ENCODE measurements at places on chromosomes 13 and 19.

- DNase-seq = no peak
Observed at GRCh38 chr19:50387176-50387867, 3.2 kb downstream of the POLD1 start.

DNA sequence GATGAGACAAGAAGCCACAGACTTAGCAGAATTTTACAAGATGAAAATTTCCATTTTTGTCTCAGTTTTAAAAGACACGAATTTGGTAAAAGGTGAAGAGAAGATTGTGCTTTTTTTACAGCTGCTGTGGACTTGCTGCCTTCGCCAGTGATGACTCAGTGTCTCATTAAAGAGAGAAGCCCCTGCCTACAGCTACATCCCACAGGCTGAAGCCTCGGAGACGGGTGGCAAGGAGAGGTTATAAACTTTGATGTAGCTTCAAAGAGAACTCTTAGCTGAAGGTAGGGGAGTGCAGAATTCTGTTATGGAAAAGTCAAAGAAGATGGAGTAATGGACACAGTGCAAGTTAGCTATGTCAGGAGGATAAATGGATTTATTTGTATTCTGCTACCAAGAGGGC lies 683.4 kb upstream of the ARGLU1 start:
- no peak for DNase-seq

DNA sequence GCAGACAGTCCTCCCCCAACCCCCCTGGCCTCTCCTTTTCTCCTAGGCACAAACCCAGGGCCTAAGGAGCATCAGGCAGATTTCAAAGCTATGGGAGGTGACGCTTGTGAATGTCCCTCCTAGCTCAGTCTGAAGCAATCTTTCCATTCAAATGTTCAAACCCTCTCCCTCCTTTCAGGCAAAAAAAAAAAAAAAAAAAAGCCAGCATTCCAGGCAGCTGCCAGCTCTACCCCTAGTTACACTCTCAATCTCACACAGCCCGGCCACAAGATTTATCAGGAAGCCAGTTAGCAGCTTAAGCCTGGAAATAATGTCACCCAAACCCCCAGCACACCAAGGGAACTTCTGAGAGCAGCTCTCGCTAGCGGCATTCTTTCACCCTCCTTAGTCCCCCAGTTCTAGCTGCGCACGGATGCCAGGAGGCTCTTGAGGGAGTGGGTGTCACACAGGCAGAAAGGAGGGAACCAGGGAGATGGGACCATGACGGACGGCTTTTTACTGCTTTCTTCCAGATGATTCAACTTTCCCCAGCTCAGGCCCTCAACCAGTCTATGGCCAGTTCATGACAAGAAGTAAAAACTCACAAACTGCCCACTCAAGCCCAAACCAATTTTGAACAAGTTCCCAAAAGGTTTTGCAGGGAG lies 6.3 kb downstream of the SH3GL1 start:
- DNase-seq = no peak

GRCh38 chr13:84607261-84608013 lies 725.2 kb upstream of the SLITRK1 start:
- DNase-seq = no peak

GRCh38 chr13:44969551-44970484 lies 19.5 kb downstream of the NUFIP1 start:
- DNase-seq = no peak

- DNase-seq = no peak
Observed at GRCh38 chr13:70087247-70087646, 20.4 kb upstream of the ATXN8OS start.

DNA sequence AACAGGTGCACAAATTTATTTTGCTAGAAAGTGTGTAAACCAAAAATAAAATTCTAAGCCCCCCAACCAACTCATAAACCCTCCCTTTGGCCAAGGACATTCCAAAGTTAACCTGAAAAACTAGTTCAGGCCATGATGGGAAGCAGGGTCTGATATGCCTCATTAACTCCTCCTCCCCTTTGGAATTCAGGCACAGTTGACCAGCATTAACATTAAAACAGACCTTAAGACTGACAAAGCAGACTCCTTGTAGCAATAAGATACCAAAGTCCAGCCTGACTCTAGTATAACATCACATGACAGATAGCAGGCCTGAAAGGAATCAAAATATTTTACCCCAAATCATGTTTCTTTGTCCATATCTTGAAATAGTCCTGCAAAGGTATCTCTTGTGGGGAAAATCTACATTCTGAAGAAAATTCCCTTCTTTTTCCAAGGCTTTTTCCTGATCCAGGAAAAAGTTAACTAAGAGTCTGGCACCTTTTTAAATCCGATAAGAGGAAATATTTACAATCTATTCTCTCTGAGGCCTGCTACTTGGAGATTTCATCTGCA lies 19.7 kb downstream of the NEK5 start:
- no peak for DNase-seq

- no peak for DNase-seq
Observed at GRCh38 chr19:49879243-49879963, 1.9 kb downstream of the TBC1D17 start.

- DNase-seq = no peak
Observed at GRCh38 chr13:71171740-71172139, 695.3 kb downstream of the DACH1 start.

- no peak for DNase-seq
Observed at GRCh38 chr13:65971541-65971940, 1258.6 kb downstream of the PCDH9 start.

DNA sequence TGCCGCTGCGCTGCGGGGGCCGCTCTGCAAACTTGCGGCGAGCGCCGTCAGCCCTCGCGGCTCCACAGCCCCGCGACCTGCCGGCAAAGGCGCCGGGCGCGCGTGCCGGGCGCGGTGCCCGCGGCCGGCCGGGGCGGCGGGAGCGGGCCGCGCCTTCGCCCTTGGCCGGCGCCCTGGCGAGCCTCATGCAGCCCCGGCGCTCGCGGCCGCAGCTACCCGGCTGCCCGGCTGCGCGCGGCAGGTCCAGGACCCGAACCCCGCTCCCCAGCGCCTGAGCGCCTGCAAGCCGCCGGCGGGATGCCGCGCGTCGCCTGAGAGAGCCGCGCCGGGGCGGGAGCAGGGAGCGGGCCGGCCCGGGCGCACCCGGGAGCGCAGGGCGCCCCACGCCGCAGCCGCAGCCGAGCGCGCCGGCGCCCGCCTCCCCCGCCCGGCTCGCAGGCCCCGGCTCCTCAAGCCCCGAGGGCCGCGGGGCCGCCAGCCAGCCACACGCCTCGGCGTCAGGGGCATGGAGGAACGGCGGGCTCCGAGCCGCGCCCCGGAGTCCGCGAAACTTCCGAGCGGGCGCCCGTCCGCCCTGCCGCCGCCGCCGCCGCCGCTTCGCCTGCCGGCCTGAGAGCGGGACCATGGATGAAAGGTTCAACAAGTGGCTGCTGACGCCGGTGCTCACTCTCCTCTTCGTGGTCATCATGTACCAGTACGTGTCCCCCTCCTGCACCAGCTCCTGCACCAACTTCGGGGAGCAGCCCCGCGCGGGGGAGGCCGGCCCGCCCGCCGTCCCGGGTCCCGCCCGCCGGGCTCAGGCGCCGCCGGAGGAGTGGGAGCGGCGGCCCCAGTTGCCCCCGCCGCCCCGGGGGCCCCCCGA lies 564 bp downstream of the HS6ST3 start:
- DNase-seq = no peak

DNA sequence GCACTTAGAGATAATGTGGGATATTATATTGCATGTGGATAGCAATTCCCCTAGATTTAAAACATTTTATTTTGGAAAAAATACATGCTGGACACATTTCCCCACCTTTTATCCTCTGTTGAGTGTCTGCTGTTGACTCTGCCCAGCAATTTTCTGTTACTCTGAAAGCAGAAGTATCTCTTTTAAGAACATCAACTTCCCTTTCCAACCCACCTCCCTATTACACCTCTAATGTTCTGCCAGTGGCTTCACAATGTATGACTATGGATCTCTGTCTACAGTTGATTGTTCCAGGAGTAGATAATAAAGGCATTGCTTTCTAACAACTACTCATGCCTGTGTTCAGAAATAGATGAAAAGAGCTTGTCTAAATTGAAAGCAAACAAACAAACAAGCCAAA lies 754.8 kb upstream of the SLITRK6 start:
- no peak for DNase-seq

DNA sequence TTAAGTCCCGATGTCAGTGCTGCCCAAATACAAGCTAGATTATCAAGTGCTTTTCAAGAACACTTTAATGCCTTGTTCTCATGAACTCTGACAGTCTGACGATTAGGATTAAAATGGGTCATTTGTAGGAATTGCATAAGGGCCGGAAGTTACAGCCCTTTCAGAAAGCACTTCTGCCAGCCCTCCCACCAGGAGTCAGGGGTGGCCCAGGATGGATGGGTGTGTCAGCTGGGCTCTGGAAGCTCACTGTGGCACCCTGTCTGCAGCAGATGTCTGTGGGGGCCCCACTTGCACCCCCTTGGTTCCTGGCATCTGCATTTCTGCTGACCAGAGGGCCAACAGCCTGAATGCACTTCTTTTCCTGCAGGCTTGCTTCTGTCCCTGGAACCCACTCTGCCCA lies 712.7 kb downstream of the UQCRFS1 start:
- DNase-seq = no peak

- DNase-seq = no peak
Observed at GRCh38 chr13:32495429-32495828, 43.2 kb downstream of the N4BP2L2 start.

- no peak for DNase-seq
Observed at GRCh38 chr13:31794452-31794851, 55.1 kb downstream of the RXFP2 start.

- DNase-seq = no peak
Observed at GRCh38 chr13:112627161-112627560, 39.2 kb upstream of the TUBGCP3 start.

GRCh38 chr19:56291867-56292266 lies 19.3 kb downstream of the EDDM13 start:
- no peak for DNase-seq

GRCh38 chr19:6248844-6249243 lies 30.9 kb downstream of the MLLT1 start:
- no peak for DNase-seq

DNA sequence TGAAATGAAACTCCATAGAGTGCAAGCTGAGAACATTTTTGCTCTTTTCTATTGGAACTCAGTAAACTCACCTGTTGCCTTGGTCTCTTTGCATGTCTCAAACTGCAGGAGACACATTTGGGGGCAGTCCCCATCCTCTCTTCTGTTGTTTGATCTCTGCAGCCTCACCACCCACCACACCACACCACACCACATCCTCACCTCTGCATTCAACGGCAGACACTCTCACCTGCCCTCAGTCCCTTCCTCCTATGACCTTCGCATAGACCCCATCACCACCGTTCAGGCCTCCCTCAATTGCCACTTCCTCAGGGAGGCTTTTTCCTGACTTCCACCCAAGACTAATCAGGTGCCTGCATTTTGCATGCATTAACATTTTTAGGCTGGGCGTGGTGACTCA lies 14.4 kb upstream of the TPM4 start:
- DNase-seq = no peak

GRCh38 chr13:99299920-99300341 lies 7.3 kb downstream of the GPR183 start:
- DNase-seq = no peak

DNA sequence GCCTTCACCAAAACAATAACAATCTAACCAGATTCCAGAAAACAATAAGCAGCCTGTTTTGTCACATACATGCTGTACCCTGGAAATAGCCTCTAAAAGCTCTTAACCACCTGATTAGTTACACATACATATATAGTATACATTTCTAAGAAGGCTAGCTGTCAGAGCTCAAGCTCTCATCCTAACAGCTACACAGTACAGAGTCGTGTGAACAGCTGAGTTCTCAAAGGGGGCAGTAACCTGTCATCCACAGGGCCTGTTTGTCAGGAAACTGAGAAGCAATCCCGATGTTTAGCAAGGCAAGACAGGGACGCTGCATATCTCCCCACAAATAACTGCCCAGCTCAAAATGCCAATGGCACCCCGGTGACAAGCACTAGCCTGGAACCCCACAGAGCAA lies 56.9 kb downstream of the STK24 start:
- no peak for DNase-seq

GRCh38 chr19:2578391-2578890 lies 102.5 kb downstream of the GADD45B start:
- no peak for DNase-seq

DNA sequence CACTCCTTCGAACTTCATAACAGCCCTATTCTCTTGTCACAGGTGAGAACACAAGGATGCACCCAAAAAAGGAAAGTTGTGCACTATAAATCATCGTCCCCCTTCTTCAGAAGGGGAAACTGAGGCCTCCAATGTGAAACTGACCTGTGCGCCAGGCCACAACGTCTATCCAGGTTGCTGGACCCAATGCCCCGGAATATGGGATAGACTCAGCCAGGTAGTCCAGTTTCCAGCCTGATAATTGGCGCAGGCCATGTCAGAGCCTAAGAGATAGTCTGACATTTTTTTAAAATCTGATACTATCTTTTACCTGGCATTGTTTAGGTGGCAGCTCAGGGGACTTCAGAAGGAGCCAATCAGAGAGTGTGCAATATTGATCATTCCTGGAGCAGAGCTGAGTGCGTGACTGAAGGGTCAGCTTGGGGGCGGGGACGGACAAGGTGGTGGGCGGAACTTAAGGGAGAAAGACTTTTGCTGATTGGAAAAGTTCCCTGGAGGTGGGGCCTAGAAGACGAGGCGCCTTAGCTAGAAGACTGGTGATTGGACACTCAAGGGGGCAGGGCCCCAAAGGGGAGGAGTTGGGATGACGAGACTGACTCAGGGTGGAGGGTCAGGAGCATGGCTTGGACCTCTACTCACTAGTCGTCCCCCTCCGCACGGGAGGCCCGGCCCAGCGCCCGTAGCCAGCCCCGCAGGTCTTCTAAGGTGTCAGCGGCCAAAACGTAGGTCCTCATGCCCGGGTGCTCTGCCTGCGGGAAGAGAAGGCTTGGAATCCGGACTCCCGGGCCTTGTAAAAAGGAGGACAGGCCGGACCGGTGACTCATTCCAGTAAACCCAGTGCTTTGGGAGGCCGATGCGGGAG lies 8.5 kb downstream of the PLEKHA4 start:
- DNase-seq = no peak

DNA sequence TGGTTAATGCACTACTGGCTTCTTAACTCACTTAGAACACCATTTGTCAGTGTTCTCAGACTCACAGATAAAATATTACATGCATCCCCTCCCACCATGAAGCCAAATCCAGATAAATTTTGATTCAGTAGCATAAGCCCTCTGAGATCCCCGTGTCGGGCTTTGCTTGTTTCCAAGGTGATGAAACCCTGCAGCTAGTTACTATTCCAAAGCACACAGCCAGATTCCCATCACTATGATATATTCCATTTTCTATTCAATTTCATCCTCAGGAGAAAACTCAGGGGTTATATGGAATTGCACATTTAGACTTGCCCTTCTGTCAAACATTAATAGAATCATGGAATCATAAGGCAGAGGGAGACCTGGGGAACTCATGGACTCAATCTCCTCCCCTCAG lies 9.4 kb upstream of the FAM124A start:
- no peak for DNase-seq

GRCh38 chr19:48966541-48967345 lies 1.6 kb downstream of the FTL start:
- DNase-seq = no peak

- no peak for DNase-seq
Observed at GRCh38 chr13:23969647-23970046, 72.3 kb upstream of the C1QTNF9B start.

DNA sequence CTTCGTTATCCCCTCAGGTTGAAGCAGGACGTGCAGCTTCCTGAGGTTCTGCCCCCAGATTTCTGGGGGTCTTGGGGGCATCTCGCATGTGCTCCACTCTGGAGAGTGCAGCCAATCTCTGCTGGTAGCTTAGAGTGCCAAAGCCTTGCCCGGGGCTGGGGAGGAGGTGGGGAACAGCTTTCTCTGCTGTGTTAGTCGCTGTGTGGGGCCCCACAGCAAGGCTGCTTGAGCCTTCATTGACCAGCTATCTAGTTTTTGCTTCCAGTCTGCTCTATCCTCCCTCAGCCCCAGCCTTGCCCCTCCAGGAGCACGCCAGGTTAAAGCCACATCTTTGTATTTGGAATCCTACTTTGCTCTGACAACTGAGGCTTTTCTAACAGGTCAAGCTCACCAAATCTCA lies 32.0 kb upstream of the MEDAG start:
- no peak for DNase-seq

Data from NCI-H2107 (cell line).